HL-60 (cell line): ENCODE measurements at places on chromosomes 1 and 21.

- DNase-seq = no peak
These were observed 10.0 kb downstream of the SPATA46 start for GRCh38 chr1:162366671-162367070.

DNA sequence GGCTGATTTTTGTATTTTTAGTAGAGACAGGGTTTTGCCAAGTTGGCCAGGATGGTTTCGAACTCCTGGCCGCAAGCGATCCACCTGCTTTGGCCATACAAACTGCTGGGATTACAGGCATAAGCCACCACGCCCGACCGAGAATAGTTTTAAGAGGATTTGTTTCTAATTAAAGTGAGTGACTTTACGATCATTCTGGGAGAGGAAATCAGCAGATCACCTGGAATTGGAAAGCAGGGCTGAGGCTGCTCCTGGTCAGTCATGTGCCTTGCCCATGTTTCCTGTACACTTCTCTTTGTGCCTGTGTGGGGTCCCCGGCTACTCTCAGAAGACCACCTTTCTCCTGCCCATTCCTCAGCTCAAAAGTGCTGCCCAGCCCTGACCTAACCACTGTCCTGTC is 33.9 kb downstream of the ZBTB8B start:
- DNase-seq = no peak

DNA sequence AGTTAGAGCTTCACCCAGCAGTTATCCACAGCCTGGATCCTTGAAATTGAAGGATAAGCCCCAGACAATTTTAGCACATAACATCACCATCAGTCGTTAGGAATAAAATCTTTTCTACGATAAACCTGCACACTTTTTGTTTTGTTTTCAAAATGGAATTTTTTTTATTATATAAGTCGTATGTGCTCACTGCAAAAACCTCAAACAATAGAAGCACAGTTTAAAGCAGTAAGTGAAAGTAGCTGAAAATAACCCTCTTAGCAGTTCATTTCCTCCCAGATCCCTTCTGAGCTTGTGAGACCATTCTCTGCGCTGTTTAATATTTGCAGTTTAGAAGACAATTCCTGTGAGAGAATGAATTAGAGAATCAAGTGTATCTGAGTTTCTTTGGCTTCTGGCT is 38.3 kb downstream of the ELK4 start:
- DNase-seq = no peak

- DNase-seq = no peak
These were observed 47.4 kb upstream of the DOCK7 start for GRCh38 chr1:62735491-62736171.

GRCh38 chr1:109784551-109785252 is 21.0 kb upstream of the EPS8L3 start:
- DNase-seq = no peak

DNA sequence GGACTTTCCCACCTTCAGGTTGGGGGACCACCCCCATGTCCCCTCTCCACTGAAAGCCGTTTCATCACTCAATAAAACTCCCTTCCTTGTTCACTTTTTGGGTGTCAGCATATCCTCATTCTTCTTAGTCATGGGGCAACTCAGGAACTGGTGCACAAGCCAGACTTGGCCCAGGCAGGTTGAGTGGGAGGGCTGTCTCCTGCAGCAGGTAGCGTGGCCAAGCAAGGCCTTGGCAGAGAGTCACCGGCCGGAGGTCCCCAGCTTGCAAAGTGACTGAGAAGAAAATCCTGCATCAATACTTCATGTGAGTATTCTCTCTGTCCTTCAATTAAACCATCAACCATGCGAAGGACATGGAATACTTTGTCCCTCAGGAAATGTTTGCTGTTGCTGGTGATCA is 148.9 kb downstream of the RHOU start:
- DNase-seq = no peak

- DNase-seq = no peak
These were observed 28.2 kb downstream of the DNAH14 start for GRCh38 chr1:224957696-224958095.

DNA sequence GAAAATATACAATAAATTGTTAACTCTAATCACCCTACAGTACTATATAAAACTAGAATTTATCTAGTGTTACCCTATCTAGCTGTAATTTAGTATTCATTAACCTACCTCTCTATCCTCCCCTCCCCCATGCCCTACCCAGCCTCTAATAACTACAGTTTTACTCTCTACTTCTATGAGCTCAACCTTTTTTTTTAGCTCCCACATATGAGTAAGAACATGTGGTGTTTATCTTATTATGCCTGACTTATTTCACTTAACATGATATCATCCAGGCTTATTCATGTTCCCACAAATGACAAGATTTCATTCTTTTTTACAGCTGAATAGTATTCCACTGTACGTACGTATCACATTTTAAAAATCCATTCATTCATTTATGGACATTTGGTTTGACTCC is 46.0 kb upstream of the WARS2 start:
- no peak for DNase-seq

- no peak for DNase-seq
These were observed 310.3 kb downstream of the MATN1 start for GRCh38 chr1:30413111-30413440.

DNA sequence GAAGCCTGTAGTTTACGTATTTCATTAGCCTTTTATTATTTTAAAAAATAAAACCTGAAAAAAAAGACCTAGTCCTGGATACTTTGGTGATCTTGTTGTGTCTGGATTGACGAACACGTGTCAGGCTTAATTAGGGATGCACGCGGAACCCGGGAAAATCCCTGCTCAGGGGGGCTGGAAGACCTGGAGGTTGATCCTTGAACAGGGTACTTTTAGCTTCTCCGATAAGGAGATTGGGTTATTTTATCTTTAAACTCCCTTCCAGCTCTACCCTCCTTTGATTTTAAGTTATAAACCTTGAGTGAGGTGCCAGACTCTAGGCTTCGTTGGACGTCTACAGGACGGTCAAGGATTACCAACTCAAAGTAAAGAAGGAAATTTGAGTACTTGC is 552 bp upstream of the ZNF691 start:
- DNase-seq = no peak

DNA sequence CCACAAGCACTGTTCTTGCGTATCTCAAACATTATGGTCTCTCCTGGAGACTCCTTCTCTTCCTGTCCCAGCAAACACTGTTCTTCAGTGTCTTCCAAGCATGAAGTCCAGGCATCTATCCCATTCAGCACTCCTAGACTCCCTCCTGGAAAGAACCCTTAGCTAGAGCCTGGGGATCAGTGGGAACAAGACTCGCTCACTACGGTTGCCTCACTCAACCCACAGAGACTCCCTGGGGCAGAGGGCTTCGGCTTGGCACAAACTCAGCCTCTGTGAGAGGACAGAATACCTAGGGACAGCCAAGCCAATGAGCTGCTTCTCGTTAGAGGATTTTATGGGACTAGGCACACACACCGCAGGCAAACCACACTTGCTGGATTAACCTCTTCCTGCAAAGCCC is 86.5 kb upstream of the IPO9 start:
- no peak for DNase-seq

GRCh38 chr1:224670506-224670905 is 54.4 kb downstream of the CNIH3 start:
- DNase-seq = no peak

GRCh38 chr1:13949546-13949945 is 249.6 kb downstream of the PRDM2 start:
- DNase-seq = no peak

GRCh38 chr1:203428981-203429599 is 46.5 kb upstream of the PRELP start:
- no peak for DNase-seq

DNA sequence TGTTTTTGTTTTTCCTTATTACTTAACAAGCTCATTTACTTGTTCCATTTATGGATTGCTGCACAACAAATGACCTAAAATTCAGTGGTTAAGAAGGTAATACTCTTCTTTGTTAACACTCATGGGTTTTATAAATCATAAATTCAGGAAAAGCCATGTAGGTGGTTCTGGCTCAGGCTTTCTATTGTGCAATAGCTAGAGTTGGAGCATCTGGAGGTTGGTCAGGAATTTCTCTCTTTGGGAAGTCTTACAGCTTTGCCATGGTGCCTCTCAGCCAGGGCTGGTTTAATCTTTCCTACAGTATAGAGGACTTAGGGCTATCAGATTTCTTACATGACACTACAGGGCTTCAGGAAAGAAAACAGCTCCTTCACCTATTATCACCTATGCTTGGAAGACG is 1677.1 kb downstream of the KCNT2 start:
- DNase-seq = no peak

- DNase-seq = no peak
These were observed 93.4 kb downstream of the DIRAS3 start for GRCh38 chr1:67957066-67957465.

GRCh38 chr1:60894130-60894529 is 188.2 kb upstream of the NFIA start:
- DNase-seq = no peak
